Aorta (tissue), 5 donors: ENCODE measurements at places on chromosomes 2 and 18. TPM values are rescaled to one million over a fixed set of nuclear protein-coding genes. Genes with fewer than 3 reads are reported as not detected.
A peak's percentile ranks its signal among the peaks of the same experiment; 100 is the strongest.

GRCh38 chr2:204686406-204686805 lies 141.1 kb downstream of the PARD3B start:
- no peak for DNase-seq
- no peak overlapping the region for H3K4me3 ChIP-seq
- no peak overlapping the region for H3K27ac ChIP-seq
- H3K4me1 ChIP-seq = no peaks in the 10 kb centered on the region

DNA sequence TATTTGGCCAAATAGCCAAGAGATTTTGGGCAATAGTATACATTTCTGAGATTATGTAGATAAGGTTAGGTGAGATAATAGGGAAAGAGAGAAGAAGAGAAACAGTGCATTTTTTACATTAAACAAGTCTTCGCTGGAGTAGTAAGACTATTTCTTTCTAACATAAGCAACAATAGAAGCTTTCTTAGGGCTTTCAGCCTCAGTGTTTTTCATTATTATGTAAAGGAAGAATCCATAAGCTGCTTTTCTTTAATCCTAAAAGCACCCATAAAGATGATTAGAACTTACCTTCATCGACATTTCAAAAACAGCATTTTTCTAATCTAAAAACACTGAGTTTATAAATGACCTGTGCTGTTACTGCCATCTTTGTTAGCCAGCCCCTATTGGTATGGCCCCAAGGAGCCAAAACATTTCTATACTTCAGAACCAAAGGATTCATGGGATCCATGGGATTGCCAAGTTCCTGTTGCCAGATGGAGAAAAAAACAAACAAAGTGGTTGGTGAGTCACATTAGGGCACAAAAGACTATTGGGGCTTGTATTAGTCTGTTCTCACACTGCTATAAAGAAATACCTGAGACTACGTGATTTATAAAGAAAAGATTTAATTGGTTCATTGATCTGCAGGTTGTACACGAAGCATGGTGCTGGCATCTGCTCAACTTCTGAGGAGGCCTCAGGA lies 88.2 kb downstream of the SCG2 start:
- H3K27me3 ChIP-seq = no peaks in the 10 kb centered on the region
- DNase-seq = no peak
- no peak overlapping the region for H3K27ac ChIP-seq
- peaks cover 2% of the 10 kb centered on the region for H3K4me1 ChIP-seq
- no peaks in the 10 kb centered on the region for H3K36me3 ChIP-seq

DNA sequence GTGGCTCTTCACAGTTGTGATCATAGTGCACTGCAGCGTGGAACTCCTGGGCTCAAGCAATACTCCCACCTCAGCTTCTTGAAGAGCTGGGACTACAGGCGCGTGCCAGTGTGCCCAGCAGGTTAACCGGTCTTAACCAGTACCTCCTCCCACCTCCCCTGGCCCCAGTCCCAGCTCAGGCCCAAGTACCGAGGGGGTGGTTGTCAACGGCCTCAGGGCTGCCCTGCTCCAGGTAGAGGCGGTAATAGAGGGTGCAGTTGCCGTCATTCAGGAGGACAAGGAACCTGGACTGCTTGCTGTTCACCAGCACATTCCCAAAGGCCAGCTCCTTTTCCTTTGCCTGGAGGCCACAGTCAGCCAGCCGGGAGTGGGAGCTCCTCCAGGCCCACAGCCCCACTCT lies 19.7 kb downstream of the CFAP65 start:
- H3K36me3 ChIP-seq = no peaks in the 10 kb centered on the region
- H3K27me3 ChIP-seq = no peaks in the 10 kb centered on the region
- DNase-seq = peak; percentile 55
- no peak overlapping the region for H3K27ac ChIP-seq

- no peak for DNase-seq
- H3K4me1 ChIP-seq = no peaks in the 10 kb centered on the region
- no peaks in the 10 kb centered on the region for H3K36me3 ChIP-seq
Measured at GRCh38 chr2:98012561-98012991, 16.8 kb upstream of the TMEM131 start.

DNA sequence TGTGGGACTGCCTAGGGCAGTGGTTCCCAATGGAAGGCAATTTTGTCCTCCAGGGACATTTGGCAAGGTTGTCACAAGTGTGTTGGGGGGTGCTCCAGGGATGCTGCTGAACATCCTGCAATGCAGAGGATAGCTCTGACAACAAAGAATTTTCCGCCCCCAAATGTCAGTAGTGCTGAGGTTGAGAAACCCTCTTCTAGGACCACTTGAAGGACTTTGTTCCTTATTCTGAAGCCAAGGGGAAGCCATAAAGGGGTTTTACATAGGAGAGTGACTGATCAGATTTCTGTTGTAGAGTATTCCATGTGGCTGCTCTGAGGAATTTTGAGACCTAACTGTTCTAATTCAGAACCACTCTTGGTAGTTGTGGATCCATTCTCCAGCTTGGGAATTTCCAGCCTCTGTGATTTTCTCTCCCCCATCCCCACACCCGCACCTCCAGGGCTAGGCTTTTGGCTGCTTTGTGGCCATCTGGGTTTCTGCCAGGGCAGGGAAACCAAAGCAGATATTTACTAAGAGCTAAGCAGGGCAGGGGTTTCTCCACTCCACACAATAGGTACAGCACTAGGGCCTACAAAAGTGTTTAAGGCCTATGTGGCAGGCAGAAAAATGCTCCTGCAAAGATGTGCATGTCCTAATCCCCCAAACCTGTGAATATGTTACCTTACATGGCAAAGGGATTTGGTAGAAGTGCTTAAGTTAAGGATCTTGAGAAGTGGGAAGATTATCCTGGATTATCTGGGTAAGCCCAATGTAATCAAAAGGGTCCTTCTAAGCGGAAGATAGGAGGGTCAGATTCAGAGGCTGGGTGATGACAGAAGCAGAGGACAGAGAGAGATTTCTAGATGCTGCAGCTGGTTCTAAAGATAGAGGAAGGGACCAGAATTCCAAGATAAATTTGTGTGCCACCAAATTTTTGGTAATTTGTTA lies 135.4 kb downstream of the TMEM17 start:
- H3K27ac ChIP-seq = no peak overlapping the region
- no peaks in the 10 kb centered on the region for H3K4me1 ChIP-seq
- DNase-seq = no peak
- no peaks in the 10 kb centered on the region for H3K27me3 ChIP-seq

GRCh38 chr2:52074130-52074719 lies 1042.3 kb upstream of the NRXN1 start:
- H3K27me3 ChIP-seq = no peaks in the 10 kb centered on the region
- no peaks in the 10 kb centered on the region for H3K4me1 ChIP-seq
- peaks cover 2% of the 10 kb centered on the region for H3K36me3 ChIP-seq
- H3K4me3 ChIP-seq = no peak overlapping the region

DNA sequence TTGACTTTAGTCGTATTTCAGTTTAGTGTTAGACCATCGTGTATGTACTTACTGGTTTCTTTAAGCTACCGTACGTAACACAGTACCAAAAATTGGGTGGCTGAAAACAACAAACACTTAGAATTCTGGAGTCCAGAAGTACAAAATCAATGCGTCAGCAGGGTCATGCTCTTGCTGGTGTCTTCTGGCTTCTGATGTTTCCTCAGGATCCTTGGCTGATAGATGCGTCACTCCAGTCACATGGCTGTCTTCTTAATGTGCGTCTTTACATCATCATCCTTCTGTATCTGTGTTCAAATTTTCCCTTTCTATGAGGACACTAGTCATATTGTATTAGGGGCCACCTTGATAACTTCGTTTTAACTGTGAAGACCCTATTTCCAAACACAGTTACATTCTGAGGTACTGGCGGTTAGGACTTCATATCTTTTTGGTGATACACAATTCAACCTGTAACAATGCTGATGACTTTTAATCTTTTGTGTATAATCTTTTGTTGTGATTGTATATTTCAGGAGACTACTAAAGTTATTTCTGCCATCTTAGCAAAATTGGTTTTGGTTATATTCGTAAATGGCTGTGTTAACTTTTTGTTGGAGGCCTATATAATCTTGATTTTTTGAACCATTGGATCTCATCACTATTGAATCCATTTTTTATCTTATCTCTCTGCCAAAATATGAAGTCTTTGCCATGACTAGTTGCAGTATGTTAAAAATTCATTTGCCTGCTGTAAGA lies 25.4 kb downstream of the ACTR3 start:
- no peak overlapping the region for H3K4me3 ChIP-seq
- H3K27me3 ChIP-seq = no peaks in the 10 kb centered on the region
- no peaks in the 10 kb centered on the region for H3K36me3 ChIP-seq
- no peak overlapping the region for H3K27ac ChIP-seq

GRCh38 chr2:239723486-239724193 lies 301.5 kb downstream of the NDUFA10 start:
- no peaks in the 10 kb centered on the region for H3K36me3 ChIP-seq
- no peaks in the 10 kb centered on the region for H3K27me3 ChIP-seq
- no peaks in the 10 kb centered on the region for H3K4me1 ChIP-seq
- H3K27ac ChIP-seq = no peak overlapping the region
- no peak overlapping the region for H3K4me3 ChIP-seq

DNA sequence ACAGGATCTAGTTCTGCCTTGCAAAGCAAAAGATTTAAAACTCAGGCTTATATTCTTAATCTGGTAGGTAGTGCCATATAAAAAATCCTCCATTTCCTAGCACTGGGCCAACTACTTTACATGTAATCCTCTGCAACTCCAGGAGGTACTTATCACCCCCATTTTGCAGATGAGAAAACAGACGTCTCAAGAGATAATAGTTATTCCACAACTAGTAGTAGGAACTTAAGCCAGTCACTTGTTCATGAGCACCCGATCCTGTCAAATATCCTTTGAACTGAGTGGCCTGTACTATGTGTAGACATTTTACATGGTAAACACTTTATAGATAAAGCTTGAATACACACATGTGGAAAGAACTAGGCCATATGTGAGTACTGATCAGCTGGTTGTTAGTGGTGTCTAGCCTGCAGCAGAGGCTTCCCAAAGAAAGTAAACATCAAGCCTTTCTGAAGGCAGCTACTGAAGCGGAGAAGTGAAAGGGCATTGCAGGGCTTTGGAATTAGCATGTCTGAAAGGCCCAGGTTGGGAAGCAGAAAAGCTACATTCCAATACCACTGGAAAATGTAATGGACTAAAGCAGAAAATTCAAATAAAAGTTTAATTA lies 48.0 kb downstream of the NAB1 start:
- no peak overlapping the region for H3K27ac ChIP-seq
- H3K4me3 ChIP-seq = no peak overlapping the region
- no peaks in the 10 kb centered on the region for H3K36me3 ChIP-seq

DNA sequence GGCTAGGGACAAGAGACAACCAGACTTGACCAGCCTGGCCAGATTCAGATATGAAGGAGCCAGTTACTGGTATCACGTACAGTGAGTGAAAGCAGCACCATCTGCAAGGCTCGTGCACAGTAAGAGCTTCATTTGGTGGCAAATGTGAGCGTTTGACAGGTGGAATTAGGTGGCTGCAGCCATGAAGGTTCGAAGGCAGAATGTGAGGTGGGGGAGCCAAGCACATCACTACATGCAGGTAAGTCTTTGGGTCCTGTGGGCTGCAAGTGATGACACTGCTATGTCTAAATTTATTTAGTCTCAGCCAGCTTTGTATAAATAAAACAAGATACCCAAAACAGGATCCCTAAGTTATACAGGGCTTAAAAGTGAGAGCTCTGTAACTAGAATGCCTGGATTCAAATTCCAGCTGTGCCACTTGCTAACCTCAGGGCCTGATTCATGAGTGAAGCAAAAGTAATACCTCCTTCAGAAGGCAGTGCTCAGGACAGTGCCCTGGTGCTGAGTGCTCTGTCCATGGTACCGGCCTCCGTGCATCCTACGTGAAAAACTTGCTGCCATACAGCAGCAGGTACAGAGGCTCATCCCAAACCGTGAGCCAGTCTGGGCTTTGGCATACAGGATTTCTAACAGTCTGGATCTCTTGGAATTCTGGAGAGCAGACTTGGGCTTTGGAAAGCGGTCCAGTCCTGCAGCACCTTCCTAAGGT lies 18.6 kb downstream of the DDX18 start:
- DNase-seq = no peak
- no peak overlapping the region for H3K4me3 ChIP-seq
- no peak overlapping the region for H3K27ac ChIP-seq
- peaks cover 7% of the 10 kb centered on the region for H3K36me3 ChIP-seq
- no peaks in the 10 kb centered on the region for H3K27me3 ChIP-seq
- H3K4me1 ChIP-seq = no peaks in the 10 kb centered on the region

Gene WNT10A
- total RNA-seq = not detected

Gene HOXD13
- total RNA-seq = not detected

Gene ATP8B1
- 76.5 TPM for total RNA-seq

Gene ZC3H8
- 10.6 TPM for total RNA-seq

Gene CAPN14
- 0.29 TPM for total RNA-seq

Gene TYMS
- 5.3 TPM for total RNA-seq

Gene ARHGEF4
- total RNA-seq = 2.7 TPM

Gene IL36RN
- total RNA-seq = not detected
